DMS153 (cell line): ENCODE measurements at places on chromosomes 13 and 19.
A peak's percentile ranks its signal among the peaks of the same experiment; 100 is the strongest.

DNA sequence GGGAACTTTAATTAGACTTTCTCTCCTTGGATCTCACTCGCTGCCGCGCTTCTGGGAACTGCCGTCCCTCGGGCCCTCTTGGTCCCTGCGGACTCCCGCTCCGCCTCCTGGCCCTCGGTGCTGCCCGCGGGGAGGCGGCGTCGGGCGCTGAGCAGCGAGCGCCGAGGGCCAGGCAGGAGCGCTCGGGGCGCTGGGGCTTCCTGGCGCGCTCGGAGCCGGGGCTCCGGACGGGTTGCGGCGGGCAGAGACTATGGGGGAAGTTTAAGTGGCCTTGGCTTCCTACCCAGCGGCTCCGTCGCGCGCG, 704 bp downstream of the CHST8 start:
- DNase-seq: no peak

DNA sequence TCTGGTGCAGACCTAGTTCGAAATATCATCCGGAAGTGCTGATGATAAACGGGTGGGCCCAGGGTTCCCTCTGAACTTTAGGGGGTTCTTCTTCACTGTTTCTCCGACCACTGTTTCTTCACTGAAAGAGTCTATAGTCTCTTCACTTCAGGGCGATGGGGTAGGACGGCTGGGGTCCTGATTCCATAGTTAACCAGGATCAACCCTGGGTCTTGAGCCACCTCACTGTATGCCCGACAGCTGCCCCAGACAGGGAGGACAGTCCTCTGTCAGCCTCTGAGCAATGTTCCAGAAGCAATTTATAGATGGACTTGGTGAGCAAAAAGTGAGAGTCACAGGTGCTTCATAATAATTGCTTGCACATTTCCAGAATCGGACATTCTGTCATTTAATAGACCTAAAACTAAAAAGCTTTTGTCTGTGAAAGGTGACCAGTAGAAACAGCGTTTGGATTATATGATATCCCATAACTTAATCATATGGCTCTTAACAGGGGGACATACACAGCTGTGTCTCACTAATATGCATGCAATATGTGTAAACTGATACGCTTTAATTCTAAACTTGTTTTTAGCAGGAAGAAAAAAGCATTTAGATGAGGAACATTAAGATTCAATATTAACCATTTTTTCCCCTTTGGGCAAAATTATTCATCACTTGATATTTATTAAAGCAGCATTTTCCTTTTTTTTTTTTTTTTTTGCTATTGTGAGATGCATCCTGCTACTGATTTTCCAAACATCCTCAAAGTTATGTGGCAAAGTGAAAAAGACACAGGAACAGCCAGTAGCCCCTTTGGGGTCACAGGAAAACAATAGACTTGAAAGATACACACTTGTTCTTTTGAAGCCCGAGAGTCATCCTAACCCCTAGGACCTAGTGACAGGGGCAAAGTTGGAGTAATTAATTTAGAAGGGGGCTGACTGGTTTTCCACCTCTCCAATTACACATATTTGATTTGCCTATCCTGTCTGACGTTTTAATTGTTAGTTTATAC, 277.0 kb downstream of the ZNF536 start:
- no peak for DNase-seq

DNA sequence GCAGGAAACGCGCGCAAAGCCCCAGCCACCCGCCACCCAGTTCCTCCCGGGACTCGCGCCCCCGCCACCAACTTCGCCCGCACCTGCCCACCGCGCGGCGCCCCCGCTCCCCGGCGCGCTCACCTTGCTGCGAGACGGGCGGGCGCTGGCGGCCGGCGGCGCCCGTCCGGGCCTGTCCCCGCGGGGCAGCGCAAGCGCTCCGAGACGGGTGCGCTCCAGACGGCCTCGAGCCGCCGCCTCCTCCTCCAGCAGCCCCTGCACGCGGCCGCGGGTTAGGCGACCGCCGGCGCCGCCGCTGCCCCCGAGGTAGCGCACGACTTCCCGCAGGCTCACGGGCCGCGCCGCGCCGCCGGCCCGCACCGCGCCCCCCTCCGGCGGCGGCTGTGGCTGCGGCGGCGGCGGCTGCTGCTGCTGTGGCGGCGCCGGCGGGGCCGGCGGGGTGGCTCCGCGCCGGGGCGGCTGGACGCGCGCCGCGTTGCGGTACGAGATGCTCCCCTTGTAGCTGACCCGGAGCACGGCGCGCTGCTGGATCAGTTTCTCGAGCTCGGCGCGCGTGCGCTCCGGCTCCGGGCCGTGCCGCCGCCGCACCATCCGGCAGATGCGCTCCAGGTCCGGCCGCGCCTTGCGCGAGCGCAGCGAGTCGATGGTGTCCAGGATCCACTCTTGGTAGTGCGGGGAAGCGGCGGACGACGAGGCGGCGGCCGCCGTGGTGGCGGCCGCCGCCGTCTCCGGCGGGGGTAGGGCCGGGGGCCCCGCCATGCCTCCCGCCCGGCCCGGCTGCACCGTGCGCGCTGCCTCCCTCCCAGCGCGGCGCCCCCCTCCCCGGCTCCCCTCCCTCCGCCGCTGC, 666 bp downstream of the SAMD1 start:
- DNase-seq: no peak

DNA sequence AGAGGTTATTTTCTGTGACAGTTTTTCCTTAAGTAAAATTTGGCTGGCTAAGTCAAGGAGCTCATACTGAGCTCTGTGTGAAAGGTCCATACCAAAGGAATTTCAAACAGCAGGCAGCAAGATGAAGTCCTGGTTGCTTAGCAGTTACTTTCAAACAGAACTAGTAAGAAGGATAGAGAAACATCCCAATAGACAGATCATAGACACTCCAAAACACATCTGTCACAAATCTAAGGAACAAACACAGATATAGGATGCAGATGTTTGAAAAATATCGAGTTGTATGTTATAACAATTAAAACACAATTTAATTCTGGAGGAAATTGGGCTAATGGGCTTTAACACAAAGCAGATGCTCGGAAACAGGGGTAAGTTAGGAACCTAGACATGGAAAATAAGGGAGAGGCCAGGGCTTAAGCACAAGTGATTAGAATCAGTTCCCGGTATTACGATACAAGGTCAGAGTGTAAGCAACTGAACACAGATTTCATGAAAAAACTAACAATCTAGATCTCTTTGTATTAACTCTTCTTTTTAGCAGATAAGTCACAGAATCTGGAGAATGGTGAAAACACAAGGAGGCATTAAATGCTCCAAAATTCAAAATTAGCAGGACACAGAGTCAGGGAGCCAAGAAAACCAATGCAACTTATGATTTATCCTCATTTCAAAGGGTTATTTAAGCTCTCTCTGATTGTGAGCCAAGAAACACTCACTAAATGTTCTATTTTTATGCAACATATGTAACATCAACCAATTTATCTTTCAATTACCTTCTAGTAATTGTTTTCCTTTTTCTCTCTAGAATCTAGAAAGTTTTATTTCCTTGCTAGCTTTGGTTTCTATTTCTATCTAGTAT, 1992.9 kb upstream of the PCDH20 start:
- DNase-seq: no peak

DNA sequence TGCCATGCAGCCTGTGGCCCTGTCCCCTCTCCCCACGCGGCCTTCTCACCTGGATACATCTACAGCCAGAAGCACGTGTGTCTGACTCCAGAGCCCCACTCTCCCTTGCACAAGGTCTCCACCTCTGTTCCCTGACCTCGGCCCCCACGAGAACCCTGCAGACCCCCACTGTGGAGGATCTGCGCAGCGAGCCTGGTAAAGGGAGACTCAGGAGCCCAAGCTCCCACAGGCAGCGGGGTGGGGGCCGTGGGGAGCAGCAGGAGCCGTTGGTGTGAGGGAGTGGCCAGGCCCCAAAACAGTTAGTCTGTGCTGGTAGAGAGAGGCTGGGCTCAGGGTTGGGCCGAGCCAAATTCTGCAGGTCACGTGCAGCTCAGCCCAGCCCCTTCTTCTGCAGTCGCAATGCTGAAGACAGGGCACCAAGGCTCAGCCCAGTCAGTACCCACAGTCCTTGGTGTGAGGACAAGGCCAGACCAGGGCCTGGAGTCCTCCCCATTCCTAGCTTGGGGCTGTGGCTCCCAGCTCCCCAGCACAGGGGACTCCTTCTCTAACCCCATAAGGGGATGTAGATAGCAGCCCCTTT, 28.7 kb upstream of the SLC7A10 start:
- no peak for DNase-seq

DNA sequence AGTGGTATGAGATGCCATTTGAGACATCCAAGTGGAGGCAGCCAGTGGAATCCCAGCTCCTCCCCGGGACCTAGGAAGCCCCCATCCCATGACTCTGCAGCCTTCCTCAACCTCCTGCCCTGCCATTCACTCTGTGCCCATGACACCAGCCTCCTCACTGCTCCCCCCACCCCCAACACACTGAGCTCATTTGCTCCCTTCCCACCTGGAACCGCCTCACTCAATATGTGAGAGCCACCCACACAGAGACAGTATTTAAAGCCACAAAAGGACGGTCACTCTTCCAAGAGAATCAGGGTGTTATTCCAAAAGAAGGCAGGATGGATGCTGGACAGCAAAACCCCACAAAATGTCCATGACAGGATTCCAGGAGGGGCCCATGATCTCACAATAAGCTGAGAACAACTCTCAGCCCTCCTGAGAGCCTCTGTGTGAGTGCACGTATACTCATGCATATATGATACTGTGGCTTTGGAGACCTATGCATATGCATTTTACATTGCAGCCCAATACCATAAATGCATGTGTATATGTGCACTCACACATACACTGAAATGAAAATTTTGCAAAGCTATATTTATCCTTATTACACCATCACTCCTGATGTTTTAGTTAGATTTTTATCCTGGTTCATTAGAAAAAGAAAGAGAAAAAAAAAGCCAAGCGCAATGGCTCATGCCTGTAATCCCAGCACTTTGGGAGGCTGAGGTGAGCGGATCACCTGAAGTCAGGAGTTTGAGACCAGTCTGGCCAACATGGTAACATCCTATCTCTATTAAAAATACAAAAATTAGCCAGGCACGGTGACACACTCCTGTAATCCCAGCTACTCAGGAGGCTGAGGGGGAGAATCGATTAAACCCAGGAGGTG, 10.8 kb upstream of the RANBP3 start:
- peak; percentile 31 for DNase-seq

GRCh38 chr13:50334115-50334778, 319.0 kb downstream of the KCNRG start:
- DNase-seq: no peak

- peak; percentile 63 for DNase-seq
These were observed 807.6 kb downstream of the UQCRFS1 start for GRCh38 chr19:28405346-28405742.

DNA sequence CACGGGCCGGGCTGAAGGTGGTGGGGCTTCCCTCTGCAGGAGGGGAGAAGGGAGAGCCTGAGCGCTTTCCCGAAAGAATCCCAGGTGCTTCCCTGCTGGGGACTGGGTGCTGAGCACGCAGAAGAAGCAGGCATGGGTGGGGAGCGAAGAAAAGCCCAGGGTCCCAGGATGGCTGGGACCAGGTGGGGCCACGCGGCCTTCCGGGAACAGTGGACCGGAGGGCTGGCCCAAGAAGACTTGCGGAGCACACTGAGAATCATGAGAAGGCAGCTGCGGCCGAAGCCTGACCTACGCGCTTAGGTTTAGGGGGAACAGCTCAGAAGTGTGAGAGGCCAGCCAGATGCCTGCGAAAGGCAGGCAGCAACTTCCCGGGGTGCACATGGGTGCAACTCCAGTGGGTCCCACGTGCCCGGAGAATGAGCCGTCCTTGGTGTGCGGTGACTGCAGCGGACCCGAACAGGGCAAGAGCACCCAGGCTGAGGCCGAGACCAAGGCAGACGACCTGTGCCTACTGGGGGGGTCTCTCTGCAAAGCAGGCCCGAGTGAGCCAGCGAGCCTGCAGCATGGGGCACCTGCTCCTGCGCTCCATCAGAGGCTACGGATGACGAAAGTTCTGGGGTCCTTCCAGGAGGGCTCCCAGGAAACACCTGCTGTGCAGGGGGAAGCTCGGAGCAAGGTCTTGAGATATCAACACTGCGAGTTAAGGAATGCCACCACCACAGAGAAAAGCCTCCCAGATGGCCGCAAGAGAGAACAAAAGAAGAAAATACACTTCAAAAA, 52.4 kb downstream of the MLLT1 start:
- no peak for DNase-seq

GRCh38 chr13:74202129-74202813, 68.1 kb upstream of the KLF12 start:
- DNase-seq: no peak

DNA sequence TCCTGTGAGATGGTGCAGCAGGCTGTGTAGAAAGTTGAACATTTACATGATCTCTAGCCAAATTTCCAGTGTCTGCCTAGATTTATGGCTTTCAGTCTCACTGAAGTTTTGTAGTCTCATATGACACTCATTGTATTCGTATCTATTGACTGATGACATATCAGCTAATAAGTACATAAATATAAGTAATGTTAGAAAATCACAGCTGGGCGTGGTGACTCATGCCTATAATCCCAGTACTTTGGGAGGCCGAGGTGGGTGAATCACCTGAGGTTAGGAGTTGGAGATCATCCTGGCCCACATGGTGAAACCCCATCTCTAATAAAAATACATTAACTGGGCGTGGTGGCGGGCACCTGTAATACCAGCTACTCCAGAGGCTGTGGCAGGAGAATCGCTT, 54.7 kb upstream of the HTR2A start:
- DNase-seq: no peak

DNA sequence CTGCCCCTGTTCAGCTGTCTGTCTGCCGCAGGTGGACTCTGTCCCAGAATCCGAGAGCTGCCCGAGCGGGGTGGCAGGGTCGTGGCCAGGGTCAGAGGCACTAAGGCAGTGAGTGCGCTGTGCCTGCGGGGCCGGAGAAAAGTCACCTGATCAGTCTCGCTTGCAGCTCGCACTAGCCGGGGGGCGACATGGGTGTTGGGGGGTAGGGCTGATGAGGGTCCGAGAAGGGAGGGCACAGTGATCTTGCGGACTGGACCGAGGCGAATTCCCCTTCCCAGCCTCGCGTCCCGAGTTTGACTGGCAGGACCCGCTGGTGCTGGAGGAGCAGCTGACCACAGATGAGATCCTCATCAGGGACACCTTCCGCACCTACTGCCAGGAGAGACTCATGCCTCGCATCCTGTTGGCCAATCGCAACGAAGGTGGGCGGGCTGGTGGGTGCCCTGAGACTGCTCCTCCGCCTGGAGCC, 627 bp downstream of the GCDH start:
- no peak for DNase-seq

GRCh38 chr13:99176309-99177276, 24.1 kb upstream of the UBAC2 start:
- DNase-seq: peak; percentile 62

DNA sequence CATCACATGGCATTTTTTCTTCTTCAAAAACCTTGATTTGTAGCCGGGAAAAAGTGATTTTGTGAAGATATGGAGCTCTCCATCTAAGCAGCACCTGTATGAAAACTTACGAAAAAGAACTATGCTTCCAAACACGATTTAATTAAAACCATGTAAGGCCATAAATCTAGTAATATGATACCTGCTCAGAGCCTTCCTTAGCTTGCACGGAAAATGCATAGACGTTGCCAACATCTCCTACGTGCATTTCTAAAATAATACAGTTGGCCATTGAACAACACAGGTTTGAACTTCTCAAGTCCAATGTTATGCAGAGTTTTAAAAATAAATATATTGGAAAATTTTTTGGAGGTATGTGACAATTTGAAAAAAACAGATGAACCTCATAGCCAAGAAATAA, 59.1 kb upstream of the RNF113B start:
- DNase-seq: no peak

- no peak for DNase-seq
These were observed 66.2 kb upstream of the TM9SF2 start for GRCh38 chr13:99435116-99435515.
